ENCODE measurements at places on chromosomes 3 and 15.

DNA sequence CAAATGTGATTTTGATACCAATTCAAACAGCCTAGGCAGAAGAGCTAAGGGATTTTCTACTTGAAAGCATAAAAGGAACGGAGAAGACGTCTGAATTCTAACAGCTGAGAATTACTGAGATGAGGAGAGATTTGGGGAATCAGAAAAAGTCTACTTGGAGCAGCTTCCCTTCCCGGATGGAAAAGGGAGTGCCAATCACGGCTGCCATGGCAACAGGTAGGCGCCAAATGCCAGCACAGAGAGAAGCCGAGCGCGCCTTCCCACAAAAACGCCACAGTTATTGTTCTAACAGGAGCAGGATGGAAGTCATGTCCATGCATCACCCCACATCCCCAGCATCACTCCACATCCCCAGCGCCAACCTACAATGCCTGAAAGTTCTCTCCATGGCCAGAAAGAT lies 63.5 kb upstream of the PRR20G start:
- DNase-seq: no peak

GRCh38 chr15:67253549-67254237 lies 768 bp downstream of the AAGAB start:
- no peak for DNase-seq

DNA sequence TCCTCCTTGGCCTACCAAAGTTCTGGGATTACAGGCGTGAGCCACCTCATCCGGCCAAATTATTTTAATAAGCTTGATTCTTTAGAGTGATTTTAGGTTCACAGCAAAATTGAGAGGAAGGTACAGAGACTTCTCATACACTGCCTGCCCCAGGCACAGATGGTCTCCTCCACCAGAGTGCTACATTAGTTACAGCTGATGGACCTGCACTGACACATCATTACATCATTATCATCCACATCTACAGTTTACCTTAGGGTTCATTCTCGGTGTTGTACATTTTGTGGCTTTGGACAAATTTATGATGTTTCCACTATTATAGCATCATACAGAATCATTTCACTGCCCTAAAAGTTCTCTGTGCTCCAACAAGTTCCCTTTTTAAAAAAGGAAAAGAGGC lies 4.4 kb upstream of the VPS8 start:
- no peak for DNase-seq

GRCh38 chr3:186824430-186825139 lies 17.9 kb upstream of the ADIPOQ start:
- DNase-seq: no peak

DNA sequence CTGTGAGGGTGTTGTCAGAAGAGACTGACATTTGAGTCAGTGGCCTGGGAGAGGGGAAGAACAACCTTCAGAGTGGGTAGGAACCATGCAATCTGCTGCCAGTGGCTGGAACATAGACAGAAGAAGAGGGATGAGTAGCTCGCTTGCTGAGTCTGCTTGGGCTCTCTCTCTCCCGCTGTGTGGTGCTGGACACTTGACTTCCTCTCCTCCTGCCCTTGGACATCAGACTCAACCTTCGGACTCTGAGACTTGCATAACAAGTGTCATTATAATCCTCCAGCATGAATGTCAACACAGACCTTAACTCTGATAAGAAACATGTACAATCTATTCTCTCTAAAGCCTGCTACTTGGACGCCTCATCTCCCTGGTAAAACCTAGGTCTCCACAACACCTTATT lies 5.9 kb upstream of the NMD3 start:
- no peak for DNase-seq

GRCh38 chr15:76961268-76962011 lies 29.9 kb downstream of the RCN2 start:
- DNase-seq: no peak

DNA sequence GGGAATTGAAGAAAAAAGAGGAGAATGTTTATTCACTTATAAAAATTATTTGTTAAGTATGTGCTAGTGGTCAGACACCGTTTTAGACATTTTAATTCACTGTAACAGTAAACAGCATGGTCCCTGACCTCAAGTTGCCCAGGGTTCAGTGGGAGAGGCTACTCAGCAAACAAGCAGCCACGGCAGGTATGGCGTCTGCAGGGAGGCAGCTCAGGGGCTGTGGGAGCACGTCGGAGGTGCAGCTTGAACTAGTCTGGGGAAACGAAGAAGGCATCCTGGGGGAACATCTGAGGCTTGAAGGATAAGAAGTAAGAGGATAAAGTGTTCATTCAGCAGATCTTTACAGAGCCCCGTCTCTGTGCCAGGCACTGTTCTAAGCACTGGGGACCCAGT lies 66.0 kb downstream of the CRTC3 start:
- DNase-seq: no peak

DNA sequence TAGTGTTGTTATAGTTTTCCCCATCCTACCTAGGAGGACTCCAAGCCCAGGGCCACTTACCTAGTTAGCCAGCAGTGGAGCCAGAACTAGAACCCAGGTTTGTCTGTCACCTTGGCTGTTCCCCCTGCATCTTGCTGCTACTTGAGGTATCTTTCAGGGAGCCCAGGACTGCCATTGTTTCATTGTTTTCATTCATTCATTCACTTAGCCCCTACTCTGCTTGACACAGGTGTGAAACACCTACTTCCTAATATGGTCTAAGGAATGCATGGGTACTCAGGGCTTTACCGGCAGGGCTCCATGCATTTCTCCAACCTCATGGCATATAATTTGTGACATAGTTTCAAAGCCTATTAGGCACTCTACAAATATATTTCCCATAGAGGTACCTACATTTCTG lies 266.6 kb upstream of the TPM1 start:
- no peak for DNase-seq
